ENCODE measurements at places on chromosomes 11 and 22.

DNA sequence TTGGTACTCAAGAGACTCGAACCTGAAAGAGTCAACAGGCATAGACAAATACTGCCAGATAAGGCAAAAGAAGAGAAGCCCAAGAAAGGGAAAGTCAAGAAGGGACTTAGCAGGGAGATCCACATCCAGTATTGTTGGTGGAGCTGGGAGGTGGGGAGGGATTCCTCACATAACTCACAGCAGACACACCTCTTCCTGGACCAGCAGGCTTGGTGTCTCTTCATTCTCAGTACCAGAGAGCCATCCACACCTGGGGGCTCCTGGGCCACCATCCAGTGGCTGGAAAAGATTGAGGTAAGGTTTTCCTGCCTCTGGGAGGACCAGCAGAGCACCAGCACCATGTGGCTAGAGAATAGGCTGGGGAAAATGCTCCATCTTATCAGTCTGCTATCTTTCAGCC, 161.6 kb upstream of the SESN3 start:
- DNase-seq: no peak

DNA sequence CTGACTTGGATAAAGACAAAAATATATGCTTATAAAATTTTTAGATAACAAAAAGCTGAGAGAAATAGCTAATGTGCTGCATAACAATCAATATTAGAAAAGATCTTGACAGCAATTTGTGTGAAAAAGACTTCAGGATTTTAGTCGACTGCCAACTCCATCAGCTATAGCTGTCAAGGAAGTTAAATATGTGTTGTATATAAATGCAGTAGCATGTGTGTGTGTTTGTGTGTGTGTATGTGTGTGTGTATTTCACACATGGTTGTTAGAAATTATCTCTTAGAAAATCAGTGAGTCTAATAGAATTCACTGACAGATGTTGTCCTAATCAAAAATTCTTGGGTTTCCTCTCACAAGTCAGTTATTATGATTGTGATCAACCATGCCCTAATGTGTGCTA, 171.2 kb downstream of the CASP12 start:
- DNase-seq: no peak

GRCh38 chr11:72613977-72614376, 60.2 kb downstream of the PDE2A start:
- DNase-seq: no peak

DNA sequence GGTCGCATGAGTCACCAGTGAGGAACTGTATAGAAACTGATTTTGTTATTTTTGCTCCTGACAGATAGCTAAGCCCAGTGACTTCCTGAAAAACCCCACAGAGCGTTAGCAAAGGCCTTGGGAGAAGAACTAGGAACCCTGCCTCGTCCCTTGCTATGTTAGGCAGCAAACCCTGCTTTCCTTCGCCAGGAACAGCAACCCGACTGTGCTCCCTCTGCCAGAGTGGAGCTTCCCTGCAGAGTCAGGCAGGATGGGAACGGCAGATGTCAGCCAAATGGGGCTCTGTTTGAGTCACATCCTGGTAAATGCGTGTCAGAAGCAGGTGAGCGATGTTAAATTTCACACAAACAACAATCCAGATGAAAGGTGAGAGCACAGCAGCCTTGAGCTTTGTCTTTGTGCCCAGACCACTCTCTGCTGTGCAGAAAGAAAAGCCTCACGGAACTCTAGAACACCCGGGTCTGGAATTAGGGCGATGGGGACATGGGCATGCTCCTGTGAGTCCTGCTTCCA, 186.6 kb downstream of the ADAMTS15 start:
- DNase-seq: no peak

GRCh38 chr11:118051611-118052461, 25.0 kb upstream of the TMPRSS4 start:
- DNase-seq: peak; percentile 14

DNA sequence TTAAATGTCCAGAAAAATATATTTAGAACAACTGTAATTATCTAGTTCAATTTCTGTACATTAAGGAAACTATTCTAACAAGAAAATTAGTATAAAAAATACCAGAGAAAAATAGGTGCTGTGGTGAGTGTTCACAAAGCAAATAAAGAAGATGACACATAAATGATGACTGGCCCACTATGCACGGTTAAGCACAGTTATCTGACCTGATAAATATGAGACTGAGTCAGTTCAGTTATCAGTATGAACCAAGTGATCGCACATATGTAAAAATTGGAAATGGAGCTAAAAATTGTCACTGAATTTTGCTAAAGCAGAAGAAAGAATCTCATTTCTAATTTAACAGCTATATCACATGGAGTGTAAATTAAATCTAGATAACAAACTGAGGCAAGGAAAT, 18.8 kb upstream of the MAML2 start:
- DNase-seq: no peak

GRCh38 chr22:25666308-25666707, 75.7 kb upstream of the MYO18B start:
- DNase-seq: no peak

- DNase-seq: no peak
Measured at GRCh38 chr11:2950825-2951224, 21.6 kb upstream of the PHLDA2 start.

DNA sequence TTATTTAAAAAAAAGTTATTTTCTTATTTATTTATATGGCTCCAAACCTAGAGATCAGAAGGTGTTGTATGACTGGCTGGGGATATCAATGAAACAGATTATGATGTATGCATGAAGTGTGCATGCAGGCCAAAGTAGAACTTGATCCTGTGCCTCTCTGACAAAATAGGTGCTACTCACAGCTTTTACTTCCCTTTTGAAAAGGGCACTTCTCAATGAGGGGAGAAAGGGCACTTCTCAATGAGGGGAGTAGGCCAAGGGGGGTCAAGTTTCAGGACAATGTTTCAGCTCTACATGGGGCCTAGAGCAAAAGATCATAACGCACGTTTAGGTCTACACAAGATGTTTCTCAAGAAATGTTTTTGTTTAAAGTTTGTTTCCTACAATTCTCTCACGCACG, 397.5 kb downstream of the ETS1 start:
- DNase-seq: no peak

- no peak for DNase-seq
Measured at GRCh38 chr22:48709453-48709852, 1118.2 kb downstream of the BRD1 start.
